ENCODE measurements at places on chromosomes 5 and 9. TPM values are rescaled to one million over a fixed set of nuclear protein-coding genes. Genes with fewer than 3 reads are reported as not detected.
A peak's percentile ranks its signal among the peaks of the same experiment; 100 is the strongest.

The INSL6 gene
- not detected for total RNA-seq

The PCDHB9 gene
- 3.2 TPM for total RNA-seq

The FOXD4L6 gene
- total RNA-seq = not detected

The ARHGAP26 gene
- total RNA-seq = 36.1 TPM

The PDGFRB gene
- total RNA-seq = 23.8 TPM

The IL9 gene
- total RNA-seq = not detected

DNA sequence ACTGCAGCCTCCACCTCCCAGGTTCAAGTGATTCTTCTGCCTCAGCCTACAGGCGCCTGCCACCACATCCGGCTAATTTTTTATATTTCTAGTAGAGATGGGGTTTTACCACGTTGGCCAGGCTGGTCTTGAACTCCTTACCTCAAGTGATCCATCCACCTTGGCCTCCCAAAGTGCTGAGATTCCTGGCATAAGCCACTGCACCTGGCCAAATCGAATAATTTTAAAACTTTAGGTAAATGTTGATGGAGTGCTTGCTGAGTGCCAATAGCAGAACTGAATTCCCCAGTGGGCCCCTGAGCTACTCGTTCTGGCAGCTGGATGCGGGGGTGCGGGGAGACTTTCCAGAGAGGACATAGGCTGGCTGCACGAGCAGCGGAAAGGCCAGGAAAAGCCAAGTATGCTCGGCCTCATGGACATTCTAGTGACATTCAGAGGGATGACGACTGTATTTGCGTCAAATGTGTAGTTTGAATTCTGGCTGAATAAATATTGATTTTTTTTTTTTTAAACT, 16.8 kb downstream of the TRAF2 start:
- H3K4me3 ChIP-seq = no peak overlapping the region
- peak overlapping the region; percentile 88 for H3K27ac ChIP-seq
- no peak for DNase-seq
- H3K36me3 ChIP-seq = peaks cover 32% of the 10 kb centered on the region
- peaks cover 47% of the 10 kb centered on the region for H3K4me1 ChIP-seq

DNA sequence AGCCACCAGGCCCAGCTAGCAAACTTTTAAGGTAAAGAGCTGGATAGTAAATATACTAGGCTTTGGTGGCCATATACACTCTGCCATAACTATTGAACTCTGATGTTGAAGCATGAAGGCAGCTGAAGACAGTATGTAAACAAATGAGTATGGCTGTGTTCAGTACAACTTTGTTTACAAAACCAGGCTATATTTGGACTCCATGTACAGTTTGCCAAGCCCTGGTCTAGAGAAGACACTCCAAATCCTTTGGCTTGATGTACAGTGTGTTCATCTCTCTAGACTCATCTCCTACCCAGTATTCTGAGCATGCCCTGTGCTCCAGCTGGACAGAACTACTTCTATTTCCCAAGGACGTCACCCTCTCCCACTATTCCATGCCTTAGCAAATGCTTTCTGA, 54.3 kb upstream of the MEGF10 start:
- H3K4me1 ChIP-seq = no peaks in the 10 kb centered on the region
- DNase-seq = no peak
- H3K4me3 ChIP-seq = no peak overlapping the region
- no peaks in the 10 kb centered on the region for H3K27me3 ChIP-seq

- H3K36me3 ChIP-seq = no peaks in the 10 kb centered on the region
- no peaks in the 10 kb centered on the region for H3K4me1 ChIP-seq
- no peak for DNase-seq
- no peak overlapping the region for H3K4me3 ChIP-seq
Measured at GRCh38 chr9:94612071-94612470, 18.4 kb upstream of the FBP2 start.

DNA sequence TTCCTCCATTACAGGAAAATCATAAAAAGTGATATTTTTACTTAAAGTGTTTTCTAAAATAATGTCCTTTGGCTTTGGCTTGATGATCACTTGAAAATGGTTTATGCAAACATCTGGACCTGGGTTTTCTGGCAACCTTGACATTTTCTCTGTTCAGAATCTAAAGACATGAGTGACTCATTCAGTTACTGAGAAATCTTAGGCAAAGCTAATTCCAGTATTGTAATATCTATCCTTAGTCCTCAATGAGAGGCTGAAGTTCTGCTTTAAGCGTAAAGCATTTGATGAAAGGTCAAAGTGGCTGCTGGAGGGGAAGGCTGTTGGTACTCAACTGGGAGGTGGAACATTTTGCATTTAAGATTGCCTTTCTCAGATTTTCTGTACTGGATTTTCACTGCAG, 2.3 kb downstream of the MAN2A1 start:
- no peak overlapping the region for H3K27ac ChIP-seq
- peaks cover 43% of the 10 kb centered on the region for H3K4me1 ChIP-seq
- peak overlapping the region; percentile 97 for H3K4me3 ChIP-seq

GRCh38 chr9:112831969-112832368, 58.7 kb downstream of the SLC46A2 start:
- no peaks in the 10 kb centered on the region for H3K27me3 ChIP-seq
- H3K27ac ChIP-seq = peak overlapping the region; percentile 40
- DNase-seq = no peak
- H3K36me3 ChIP-seq = peaks cover 9% of the 10 kb centered on the region
- H3K4me3 ChIP-seq = no peak overlapping the region

Measured in suprapubic skin (tissue), 4 donors.